ENCODE measurements at places on chromosomes 3 and 15.

DNA sequence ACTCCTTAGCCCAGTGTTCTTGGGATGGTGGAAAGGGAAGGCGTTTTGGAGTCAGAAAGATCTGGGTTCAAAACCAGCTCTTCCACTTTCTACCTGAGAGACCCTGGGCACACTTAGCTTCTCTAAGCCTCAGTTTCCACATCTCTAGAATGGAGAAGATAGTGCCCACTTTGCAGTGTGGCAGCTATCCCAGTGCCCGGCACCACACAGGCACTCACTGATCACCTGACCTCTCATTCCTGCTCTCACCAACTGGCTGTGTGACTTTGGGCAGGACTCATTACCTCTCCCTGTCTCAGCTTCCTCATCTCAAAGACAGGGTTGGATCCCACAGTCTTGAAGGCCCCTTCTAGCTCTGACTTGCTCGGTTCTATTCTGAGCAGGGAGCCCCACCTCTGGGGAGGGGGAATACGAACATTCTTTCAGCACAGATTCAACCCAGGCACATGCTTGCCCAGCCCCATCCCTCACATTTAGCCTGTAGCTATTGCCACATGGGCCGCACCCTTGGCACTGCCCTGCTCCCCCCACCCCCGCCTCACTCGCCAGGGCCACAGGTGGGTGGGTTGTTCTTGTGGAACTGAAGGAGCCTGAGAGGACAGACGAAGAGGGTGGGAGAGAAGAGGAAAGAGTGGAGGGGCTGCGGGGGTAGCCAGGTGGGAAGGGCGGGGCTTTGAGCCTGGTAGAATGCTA is 39.2 kb downstream of the EPHB3 start:
- no peak for DNase-seq

DNA sequence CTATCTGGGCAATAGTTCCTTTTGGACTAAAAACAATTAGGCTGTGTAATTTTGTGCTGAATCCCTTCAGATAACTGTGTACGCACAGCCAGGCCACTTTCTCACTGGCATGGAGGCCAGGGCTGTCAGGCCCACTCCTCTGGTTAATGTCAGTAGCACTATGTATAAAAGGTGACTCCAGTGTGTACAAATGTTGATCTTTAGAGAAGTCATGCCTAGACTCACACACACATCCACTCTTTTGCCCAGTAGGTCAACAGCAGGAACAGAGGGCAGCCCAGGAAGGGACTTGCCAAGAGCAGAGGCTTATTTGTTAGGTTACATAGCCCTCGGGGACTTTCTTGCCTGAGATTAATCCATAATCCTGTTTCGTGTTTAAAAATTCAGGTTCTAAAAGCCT is 416.6 kb upstream of the WNT5A start:
- no peak for DNase-seq

DNA sequence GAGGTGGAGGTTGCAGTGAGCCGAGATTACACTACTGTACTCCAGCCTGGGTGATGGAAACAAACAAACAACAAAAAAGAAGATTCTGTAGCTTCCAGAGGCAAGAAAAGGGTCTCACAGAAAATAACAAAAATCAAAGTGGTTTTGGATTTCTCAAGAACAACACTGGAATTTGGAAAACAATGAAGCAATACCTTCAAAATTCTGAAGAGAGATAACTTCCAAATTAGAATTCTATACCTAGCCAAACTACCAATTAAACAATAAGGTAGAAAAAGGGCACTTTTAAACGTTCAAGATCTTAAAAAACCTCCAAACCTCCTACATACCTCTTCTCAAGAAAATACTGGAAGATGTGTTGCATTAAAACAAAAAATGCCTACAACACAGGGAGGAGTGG is 4.9 kb upstream of the CDCP1 start:
- no peak for DNase-seq

GRCh38 chr15:35998663-35999602 is 453.0 kb upstream of the DPH6 start:
- DNase-seq, result no peak

DNA sequence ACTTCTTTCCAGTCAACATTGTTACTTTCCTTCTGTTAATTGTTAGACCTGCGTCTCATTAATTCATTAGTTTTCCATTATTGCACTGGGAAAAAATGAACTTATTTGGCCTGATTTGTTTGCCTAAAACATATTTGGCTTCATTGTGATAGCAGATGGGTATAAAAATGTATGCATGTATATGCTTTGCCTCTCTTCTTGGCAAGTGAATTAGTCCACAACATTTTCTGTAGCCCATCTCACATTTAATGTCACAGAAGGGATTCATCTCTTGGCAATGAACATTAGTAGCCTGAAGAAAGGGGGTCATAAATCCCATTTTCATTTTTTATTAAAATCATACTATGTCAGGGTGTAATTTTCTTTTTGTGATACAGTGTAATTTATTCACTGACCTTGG is 125.2 kb downstream of the TUSC7 start:
- DNase-seq, result no peak

GRCh38 chr3:4406746-4407568 is 60.1 kb downstream of the SUMF1 start:
- DNase-seq, result no peak

DNA sequence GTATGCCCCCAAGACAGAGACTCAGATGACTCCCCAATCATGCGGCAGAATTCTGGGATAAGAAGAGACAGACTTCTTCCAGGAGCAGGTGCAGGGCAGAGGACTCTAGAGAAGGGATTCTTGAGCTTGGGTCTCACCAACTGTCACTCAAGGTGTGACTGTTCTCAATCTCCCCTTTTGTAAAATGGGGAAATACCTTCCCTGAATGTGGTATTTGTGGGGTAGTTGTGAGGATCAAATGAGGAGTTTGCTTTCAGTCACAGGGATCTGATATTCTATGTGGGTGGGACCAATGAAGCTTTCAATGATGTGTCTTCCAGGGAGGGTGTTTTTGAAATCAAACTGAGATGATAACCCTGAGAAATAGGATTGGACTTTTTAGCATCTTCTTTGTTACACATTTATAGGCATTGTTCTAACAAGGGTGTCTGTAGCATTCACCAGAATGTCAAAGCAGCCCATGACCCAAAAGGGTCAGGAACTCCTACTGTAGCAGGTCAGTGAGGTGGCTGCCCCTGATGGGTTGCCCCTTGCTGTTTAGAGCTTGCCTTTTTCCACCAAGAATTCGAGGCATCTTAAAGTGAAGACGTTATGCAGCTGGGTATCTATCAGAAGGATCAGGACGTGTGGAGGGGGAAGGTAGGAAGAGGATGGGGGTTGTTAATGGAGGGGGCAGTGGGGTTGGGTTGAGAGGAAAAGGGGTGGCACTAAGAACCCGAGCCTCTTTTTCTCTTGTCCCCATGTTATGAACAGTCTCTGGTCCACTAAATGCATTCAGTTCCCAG is 28.8 kb downstream of the UMPS start:
- DNase-seq, result no peak

GRCh38 chr3:23740517-23740965 is 65.2 kb upstream of the UBE2E1 start:
- no peak for DNase-seq

DNA sequence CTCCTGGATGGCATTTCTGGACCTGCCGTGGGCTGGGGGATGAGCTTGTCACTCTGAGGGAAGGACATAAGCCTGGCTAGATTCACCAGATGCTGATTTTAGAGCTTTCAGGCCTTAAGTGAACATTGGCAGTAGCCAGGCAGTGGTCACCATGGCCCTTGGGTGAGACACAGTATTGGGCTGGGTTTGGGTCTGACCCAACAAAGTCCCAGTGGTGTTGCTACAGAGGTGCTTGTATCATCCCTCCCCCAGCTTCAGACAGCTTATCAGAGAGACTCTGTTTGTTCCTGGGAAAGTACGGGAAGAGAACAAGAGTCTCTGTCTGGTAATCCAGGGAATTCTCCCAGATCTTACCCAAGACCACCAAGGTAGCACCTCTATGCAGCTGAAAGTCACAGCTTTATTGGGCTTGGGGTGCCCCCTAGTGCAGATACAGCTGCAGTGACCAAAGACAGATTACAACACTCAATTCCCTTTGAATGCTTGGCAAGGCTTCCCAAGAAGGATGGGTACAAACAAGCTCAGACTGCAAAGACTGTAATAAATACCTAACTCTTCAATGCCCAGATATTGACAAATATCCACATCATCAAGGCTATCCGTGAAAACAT is 9.8 kb upstream of the RUVBL1 start:
- no peak for DNase-seq

DNA sequence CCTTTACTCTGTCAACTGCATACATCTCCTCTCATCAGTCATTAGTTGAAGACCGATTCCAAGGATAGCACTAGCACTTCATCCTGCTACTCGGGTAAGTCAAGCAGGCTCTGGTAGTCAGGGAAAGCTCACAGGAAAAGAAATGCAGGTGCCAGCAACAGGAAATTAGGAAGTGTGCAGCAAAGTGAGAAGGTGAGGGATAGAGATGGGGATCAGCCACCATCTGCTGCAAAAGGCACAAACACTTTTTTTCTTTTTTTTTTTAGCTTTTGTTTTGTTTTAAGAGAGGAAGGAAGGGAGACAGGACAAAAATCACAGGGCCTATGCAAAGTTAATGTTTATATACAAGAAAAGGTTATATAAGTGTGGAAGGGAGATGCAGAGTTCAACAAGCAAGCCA is 9.0 kb upstream of the BTLA start:
- no peak for DNase-seq

All from nucleus accumbens (tissue), 56 donors.